ENCODE measurements at places on chromosomes 16 and 17.

GRCh38 chr17:55495239-55495638 lies 16.0 kb downstream of the SMIM36 start:
- DNase-seq, result no peak

DNA sequence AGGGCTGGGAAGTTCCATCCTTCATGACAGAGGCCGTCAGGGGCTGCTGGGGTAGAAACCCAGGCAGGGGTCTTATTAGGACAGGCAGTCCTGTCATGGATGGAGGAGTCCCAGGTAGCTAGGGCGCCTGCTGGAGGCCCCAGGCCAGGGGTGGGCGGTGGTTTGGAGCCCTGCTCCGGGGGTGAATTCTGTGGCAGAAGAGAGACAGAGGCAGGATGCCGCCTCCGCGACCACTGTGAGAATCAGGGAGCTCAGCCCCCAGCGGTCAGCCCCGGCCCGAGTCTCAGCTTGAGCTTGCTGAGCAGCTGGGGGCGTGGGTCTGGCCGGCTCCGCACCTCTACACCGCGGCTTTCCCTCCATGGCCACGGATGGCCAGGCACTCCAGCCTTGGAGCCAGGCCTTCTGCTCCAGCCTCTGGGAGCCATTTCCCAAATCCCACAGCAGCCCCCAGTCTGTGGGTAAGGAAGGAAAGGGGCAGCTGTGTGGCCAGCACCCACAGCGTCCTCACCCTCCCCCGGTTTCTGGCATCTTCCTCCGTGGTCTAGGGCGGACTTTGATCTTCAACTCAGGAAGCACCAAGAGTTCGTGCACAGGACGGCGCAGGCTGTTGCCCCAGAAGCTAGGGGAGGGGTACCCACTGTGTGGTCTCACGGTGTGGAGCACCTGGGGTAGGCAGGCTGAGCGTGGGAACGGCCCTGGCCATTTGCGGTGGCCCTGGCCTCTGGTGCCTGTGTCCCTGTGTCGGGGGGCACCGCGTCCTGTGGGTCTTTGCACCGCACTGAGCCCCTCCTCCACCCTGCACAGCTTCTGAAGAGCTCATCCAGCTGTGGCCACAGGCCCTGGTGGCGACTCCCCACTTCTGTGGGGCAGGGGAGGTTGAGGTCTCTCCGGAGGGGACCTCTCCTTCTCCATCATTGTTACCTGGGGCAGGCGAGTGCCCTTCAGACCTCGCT lies 14.1 kb downstream of the CD7 start:
- no peak for DNase-seq

DNA sequence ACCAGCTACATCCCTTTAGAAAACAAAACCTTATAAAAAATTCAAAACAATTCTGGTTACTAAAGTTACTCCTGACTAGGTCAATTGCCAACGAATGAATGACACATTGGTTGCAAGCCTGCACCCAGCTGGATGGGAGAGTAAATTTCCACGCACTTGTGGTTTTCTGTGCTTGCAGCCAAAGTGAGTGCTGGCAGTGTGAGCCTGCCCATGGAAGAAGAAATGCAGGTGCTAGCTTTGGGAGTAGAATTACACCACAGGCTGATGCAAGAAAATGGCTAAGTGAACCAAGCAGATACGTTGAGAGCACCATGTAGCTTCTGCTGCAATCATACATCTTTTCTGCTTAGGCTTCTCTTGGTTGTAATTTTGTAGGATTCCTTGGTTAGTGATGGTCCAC lies 74.6 kb downstream of the SYCE1L start:
- no peak for DNase-seq

DNA sequence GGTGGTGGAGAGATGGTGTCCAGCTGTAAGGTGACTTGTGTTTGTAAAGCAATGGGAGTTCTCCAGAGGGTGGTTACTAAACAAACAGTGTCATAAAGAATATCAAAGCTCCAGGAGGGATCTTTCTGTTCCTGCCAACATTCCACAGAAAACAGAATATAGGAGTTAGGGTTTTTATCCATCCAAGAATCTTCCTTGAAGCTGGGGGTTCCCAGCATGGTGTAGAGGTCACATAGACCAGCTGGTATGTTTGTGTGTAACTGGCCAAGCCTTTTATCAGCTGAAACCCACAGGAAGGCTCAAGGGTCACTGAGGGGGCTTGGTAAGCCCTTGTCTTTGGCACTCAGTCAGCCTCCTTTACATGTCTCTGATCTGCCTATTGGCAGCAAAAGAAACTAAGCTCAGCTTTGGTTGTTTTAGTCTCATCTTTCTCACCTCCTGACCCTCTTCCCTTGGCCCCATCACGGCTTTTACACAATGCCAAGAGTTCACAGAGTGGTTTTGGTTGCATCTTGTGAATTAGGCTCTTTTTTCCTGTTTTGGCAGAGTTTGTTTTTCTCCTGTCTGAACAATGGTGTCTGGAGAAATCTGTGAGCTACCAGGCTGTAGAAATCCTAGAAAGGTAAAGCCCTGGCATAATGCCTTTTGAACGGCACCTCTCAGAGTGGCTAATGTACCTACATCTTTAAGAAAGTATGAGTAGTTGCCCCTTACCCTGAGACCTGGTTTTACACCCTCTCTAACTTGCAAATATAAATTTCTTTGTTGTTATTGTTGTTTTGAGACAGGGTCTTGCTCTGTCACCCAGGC lies 4.6 kb downstream of the CNTD1 start:
- no peak for DNase-seq

DNA sequence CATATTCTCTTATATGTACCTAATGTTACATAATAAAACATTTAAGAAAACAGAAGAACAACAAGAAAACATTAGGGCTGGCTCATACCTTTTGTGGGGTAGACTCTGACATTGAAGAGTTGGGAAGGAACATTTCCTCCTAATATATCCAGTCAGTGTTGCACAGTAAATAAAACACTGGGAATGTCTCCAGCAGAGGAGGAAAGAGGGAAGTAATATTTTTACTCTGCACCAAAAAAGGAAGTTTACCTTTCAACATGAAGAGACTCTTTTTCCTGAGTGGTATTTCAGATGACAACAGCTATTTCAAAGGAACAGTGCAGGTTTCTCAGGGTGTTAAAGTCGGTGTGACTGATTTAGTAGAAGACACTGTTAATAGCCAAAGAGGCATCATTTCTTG lies 31.9 kb downstream of the EPN2 start:
- DNase-seq, result no peak

DNA sequence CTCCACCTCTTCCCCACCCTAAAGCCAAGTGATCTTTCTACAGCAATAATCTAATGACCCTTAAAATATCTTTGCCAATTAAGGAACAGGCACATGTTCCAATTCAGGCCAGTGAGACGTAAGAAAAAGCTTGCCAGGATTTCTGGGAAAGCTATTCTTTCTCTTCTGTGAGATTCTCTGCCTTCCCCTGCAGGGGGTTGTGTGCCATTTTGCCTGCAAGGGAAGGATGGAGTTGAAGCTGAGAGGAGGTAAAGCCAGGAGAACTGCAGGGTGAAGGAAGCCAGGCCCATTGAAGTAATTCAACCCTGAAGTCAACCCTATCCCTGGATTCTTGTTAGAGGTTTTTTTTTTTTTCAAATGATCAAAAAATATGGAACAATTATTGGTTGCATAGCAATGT lies 9.0 kb upstream of the LPO start:
- no peak for DNase-seq
